Mesenchymal stem cell (in vitro differentiated cells and primary cell): ENCODE measurements at places on chromosomes 2 and 18.

GRCh38 chr2:159013103-159013502 lies 44.7 kb downstream of the TANC1 start:
- no peak for DNase-seq

DNA sequence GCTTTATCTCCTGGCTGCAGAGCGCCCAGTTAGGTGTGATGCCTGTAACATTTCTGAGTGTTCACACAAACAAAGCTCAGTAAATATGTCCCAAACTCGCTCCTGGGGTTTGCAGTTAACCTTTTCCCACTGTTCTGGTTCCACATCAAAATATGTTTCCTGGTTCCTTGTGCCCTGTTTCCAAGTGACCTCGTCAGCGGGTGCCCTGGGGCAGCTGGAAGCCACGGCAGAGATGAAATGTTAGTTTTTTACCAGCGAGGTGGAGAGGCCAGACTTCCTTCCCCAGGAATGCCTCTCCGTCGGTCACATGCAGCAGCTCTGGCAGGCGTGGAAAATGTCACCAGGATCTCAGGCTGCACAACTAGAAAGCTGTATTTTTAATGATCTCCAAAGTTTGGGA lies 18.2 kb downstream of the NFATC1 start:
- DNase-seq = no peak

DNA sequence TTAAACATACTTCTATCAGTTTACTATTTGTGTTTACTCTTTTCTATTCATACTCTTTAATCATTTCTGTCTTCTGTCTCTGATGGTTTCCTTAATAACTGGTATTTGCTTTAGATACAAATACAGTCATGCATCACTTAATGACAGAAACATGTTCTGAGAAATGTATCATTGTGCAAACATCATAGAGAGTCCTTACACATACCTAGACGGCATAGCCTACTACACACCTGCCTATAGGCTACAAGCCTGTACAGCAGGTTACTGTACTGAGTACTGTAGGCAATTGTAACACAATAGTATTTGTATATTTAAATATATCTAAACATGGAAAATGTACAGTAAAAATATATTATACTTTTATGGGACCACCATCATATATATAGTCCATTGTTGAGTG lies 36.3 kb downstream of the VSNL1 start:
- DNase-seq = no peak

- DNase-seq = peak; percentile 63
Observed at GRCh38 chr2:183034806-183035205, 3.5 kb downstream of the NCKAP1 start.

GRCh38 chr2:42132191-42132965 lies 36.8 kb upstream of the EML4 start:
- peak; percentile 90 for DNase-seq

- DNase-seq = no peak
Observed at GRCh38 chr2:37911296-37911873, 13.7 kb upstream of the RMDN2 start.

DNA sequence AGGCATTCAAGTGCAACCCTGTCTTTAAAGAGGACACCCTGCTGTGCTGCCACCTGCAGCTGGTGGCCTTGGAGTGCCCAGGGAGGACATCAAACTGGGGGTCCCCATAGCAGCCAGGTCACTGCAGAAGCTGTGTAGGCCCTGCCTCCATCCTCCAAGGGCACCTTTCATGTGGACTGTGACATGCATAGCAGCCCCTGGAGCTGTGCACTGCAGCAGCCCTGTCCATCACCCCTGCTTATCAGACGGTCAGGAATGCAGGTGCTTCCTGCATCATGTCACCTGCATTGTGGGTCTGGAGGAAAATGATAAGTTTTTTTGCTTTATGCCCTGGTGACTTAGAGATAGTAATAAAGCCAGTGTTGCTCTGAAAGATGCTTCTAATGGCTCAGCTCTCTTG lies 155.7 kb downstream of the DYSF start:
- no peak for DNase-seq

DNA sequence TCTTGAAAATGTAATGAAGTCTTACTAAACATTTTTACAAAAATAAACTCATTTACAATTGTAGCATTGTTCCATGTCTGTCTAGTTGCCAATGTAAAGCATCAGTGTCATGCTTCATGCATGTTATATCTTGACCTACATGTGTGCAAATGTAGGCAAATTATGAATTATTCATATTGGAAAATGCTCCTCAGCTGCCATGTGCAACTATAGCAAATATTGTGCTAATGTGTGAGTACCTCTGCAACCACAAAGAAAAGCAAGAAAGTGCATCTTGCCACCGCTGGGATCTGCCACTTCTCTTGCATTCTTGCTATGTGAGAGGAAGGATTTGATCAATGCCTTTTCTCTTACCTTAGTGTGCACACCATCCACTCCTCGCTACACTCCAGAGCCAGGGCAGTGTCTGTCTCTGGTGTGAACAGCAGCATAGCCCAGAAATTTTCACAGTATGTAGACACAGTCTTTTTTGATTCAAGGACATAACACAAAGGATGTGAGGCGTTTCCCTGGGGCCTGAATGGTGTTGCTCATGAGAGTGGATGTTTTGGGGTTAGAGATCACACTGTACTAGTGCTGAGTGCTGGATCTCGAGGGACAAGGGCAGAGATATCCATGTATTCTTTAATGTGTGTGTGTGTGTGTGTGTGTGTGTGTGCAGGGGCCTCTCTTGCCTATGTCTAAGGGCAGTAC lies 47.6 kb upstream of the HAAO start:
- DNase-seq = no peak
